ENCODE measurements at places on chromosomes 7 and 10.

DNA sequence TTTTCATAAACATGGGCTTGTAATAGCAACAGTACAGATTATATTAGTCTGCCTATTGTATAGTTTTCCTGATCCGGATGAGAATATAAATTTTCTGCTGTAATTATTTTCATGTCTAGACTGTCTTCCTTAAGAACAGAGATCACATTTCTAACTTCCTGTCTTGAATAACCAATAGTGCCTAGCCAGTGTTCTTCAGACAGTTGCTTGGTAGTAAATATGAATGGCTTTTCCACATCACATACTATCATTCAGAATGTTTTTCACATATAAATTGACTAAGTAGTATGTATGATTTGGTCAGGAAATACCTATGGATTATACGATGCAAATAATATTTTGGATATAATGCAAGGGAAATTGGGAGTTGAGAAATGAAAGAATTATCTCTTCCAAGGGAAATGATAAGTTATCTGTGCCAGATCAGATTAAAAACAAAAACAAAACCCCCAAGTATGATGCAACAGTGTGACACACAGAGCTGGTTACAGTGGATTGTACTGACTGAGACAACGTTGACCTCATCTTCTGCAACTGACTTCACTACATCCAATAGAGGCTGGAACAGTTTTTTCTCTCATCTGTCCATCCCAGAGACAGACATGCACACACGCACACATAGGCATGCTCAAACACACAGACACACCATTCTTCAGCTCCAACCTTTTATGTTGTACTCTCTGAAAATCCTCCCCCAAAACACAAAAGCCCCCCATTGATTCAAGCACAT is 16.4 kb downstream of the ITGA8 start:
- DNase-seq, result no peak

DNA sequence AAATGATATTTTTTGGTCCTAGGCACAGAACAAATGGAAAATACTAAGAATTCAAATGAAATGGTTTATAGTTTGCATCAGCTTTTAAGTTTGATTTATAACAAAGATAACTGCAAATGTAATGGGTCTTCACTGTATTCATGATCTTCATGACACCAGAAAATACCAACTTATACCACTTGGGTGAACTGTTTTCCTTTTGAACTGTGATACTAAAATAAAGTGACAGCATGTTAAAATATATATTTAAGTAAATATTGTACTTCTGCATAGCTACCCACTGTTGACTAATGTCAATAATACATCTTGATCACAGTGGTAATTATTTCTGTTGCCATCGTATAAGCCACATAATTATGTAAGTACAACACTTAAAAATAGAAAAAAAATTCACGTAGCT is 442.0 kb upstream of the ANKRD30A start:
- DNase-seq, result no peak

DNA sequence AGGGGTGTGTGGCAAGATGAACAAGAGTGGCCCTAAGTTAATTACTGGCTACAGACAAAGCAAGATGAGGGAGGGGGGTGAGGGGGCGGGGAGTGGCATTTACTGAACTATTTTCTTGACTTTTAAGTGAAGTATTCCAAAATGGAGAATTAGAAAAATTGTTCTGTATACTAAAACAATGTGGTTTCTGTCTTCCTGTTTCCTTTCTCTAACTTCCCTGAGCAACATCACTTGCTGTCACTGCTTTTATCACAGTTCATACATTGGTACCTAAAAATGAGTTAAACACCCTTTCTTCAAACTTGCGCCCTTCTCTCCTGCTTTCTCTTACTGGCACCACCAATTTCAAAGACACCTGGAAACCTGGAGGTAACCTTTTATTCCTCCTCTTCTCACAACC is 21.6 kb downstream of the PDZD8 start:
- DNase-seq, result no peak

DNA sequence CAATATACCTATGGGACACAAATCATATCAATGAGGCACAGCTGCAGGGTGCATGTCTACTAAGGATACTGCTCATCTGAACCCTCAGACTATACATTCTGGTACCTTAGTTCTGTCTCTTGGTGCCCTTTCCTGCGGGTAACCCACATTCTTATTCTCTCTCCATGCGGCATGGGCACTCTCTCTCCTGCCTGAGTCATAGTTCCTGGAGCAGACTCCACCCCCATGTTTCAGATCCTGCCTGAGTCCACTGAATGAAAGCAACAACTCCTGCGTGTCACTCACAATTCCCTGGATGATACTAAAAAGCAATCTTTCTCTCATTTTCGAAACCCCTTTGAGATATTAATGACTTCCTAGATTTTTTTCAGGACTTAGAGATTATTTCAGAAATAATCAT is 653.1 kb upstream of the C7orf33 start:
- DNase-seq, result no peak

DNA sequence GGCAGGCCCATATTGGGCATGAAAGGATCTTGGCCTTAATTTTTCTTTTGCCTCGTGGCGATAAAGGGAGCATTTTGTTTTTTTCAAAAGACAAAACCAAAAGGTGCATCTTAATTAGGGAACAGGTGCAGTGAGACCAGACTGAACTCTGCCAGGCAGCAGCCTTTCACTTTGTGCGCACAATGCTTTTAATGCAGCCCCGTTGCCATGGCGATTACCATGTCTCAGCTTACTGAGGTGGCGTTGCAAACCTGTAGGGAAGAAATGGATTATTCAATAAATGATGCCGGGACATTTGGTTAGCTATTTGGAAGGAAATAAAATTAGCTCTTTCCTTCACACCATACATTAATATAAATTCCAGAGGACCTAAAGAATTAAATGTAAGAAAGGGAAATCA is 61.9 kb downstream of the MYL10 start:
- no peak for DNase-seq

- DNase-seq, result no peak
These were observed 7.8 kb downstream of the WNT16 start for GRCh38 chr7:121336579-121336978.

DNA sequence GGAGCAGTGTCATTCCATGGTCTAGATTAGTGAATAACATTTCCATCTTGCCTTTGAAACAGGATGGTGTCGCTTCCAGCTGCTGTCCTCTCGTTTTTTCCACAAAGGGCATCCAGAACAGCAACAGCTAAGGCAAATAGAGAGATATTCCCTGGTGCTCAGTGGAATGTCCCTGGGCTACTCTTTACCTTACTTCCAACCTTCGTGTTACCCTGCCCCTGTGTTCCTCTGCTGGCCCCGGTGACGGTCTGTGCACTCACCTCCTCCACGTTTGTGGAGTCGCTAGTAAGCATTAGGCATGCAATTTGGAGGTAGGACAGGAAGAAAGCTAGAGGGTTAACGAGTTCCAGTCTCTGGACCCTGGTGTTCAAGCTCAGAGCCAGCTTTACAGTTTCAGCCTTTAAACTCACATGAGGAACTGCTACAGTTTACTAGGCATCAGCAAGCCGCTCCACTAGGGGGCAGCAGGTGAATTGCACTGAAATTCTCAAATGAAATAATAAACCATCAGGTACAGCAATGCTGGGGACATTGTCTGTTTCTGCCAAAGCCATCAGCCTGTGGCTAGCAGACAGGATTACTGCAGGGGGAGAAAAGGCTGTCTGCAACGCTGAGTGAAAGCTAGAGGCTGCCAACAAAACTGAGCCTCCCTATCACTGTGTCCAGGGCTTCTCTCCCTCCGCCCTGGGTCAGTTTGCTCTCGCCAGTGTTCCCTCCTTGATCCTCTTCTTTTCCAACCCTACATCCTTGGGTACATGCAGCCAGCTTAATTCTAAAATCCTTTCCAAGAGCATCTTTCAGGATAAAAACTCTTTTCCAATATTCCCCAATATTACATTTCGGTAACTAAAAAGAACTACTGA is 9.0 kb downstream of the MRPL32 start:
- DNase-seq, result peak; percentile 58

DNA sequence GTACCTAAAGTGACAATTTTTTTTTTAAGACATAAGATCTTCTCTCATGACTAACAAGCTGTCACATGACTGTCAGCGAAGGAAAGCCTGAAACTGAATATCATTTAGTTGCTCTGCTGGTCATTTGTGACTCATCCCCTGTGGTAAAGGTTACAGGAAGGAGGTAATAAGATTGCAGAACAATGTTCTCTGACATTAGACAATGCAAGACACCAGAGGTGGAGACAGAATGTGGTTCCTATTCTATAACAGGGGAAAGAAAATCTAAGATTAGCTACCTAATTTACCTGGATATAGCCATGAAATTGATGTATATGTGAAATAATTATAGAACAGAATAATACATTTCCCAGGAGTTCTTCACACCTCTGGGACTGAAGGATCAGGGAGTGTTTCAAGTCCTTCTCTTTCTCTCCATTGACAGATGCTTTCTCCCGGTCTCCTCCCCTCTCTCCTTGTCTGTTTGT is 47.7 kb downstream of the LRGUK start:
- DNase-seq, result peak; percentile 77

- DNase-seq, result no peak
These were observed 30.0 kb downstream of the GBF1 start for GRCh38 chr10:102275343-102275742.

- DNase-seq, result peak; percentile 64
These were observed 494 bp downstream of the REPIN1 start for GRCh38 chr7:150368884-150369747.

All from kidney glomerular epithelial cell (primary cell).